ENCODE measurements at places on chromosomes 1 and 21.

DNA sequence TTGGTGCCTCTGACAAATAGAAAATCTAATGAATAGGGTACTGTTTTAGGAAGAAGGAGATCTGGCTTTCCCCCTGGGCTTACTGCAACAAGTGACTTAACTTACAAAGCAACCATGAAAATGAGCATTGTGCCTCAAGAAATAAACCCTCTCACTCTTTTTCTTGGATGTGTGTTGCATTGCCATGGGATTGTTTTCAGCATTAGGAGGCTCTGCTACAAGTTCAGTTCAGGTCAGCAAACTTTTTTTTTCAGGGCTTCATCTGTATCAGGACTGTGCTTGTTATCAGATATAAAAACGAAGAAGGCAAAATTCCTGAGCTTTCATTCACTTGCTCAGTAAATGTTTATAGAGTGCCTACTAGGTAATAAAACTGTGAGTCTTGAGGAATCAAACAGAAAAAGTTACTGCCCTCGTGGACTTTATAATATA is 37.8 kb upstream of the DOCK7 start:
- DNase-seq: no peak

- no peak for DNase-seq
Measured at GRCh38 chr1:165542015-165542631, 1.7 kb upstream of the LRRC52 start.

DNA sequence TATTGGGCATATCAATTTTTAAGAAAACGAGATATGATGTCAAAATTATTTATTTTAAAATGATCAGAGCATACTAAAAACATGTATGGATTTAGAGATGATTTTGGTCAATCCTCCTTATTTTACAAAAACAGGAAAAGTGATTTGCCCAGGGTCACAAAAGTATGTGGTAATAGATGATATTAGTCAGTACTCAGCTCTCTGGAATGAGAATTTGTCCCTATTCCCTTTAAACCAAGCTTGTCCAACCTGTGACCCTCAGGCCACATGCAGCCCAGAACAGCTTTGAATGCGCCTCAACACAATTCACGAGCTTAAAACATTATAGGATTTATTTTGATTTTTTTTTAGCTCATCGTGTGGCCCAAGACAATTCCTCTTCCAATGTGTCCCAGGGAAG is 104.7 kb downstream of the AKT3 start:
- DNase-seq: no peak

GRCh38 chr21:42784896-42785451 is 94.4 kb downstream of the WDR4 start:
- no peak for DNase-seq

DNA sequence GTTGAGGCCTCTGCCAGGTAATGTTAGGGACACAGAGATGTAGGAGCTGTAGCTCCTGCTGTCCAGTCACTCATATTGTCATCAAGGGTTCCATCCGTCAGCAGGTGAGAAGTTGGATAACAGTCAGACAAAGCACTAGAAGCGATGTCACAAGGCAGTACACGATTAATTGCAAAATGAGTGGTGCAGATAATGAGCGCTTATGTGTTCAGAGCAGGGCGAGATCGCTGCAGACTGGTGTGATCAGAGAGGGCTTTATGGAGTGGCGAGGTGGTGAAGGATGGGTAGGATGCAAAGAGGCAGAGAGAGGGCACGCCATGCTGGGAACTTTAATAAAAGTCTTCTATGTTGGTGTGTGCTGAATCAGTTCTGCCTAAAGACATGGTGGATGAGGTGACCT is 8.8 kb downstream of the TMCC2 start:
- DNase-seq: no peak

DNA sequence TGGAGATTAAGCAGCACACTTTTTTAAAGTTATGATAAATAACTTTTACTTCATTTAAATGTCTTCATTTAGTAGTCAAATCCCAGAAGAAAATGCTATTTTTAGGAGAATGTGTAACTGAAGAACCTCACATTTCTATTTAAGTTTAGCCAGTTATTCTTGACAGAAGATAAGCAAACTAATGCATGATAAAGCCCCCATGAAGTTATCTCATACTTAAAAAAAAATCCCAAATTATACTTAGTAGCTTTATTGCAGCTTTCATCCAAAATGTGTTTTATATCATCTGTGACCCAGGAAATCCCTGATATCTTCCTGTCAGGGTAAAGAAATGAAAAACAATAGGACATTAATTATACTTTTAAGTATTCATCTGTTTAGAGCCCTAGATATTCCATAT is 124.8 kb upstream of the SYT6 start:
- DNase-seq: no peak

Measured in NK-92 treated with Interleukin-12 subunit alpha and Interleukin-12 subunit beta, amount 100 ng/mL, for 24 hours (cell line).